CD8-positive, alpha-beta memory T cell (primary cell): ENCODE measurements at places on chromosomes 1 and 21. TPM values are rescaled to one million over a fixed set of nuclear protein-coding genes. Genes with fewer than 3 reads are reported as not detected.

DNA sequence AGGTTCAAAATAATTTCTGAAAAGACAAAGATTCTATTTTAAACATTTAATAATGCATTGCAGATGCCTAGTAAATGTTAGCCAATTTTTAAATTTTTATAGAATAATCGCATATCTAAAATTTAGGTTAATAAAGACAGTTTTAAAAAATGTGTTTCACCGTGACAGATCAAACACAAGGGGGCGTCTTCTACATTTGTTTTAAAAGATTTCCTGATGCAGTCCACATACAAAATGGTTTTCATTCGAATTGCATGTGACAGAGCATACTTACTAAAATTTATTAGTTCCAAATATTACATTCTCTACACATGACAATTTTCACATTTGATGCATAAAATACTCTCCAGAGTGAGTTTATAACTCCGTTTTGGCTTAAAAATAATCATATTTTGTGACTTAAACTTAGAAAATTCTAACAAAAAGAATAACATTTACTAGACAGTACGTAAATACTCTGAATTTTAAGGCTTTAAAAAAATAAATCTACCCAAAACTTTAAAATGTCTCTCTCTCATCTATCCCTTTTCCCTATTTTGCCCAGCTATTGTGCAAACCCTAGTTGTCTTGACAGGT lies 75.5 kb downstream of the ADAMTS1 start:
- no peak for DNase-seq

The KISS1 gene
- polyA plus RNA-seq: not detected

GRCh38 chr1:143691400-143691891 lies 280.3 kb downstream of the FAM72C start:
- DNase-seq: no peak

The CFAP107 gene
- not detected for polyA plus RNA-seq

GRCh38 chr1:111234258-111234657 lies 6.7 kb downstream of the CHI3L2 start:
- DNase-seq: no peak

The PDC gene
- polyA plus RNA-seq: not detected

The S100A12 gene
- polyA plus RNA-seq: not detected

The TRIM58 gene
- polyA plus RNA-seq: 0.08 TPM

DNA sequence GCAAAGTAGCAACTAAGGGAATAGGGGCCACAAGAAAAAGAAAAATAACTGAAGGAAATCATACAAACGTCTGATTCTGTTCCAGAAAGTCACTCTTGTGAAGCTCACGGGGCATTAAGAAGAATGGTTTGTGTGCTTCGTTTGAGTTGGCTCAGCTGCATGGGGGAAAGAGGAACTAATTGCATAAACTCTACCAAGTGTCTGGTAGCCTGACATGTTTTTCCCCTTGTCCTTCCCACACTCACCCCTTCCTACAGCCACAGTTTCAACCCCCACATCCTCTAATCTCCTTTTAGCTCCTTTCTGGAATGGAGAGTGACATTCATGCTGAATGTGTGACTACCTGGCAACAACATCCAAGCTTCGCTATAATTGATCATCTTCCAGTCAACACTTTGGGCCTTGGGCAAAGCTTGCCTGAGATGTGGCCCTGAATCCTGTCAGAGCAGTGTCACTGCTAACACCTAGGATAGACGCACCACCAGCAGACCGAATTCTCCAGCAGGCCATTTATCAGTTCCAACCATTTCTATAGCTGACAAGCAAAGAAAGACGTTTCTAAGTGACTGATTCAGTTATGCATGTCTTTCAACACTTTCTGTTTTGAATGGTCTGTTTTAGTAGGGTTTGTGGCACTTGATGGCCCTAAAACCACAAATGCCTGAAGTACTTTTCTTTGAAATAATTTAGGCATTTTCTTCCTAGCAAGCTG lies 439.6 kb downstream of the TTLL7 start:
- DNase-seq: no peak

- no peak for DNase-seq
Observed at GRCh38 chr1:165376811-165377311, 20.3 kb upstream of the LMX1A start.

- no peak for DNase-seq
Observed at GRCh38 chr1:58089898-58090534, 456.5 kb downstream of the OMA1 start.

The SPRR1A gene
- polyA plus RNA-seq: not detected

- no peak for DNase-seq
Observed at GRCh38 chr1:32757213-32757895, 54.8 kb upstream of the SYNC start.

- no peak for DNase-seq
Observed at GRCh38 chr1:7259955-7260354, 474.7 kb downstream of the CAMTA1 start.

The SLAMF9 gene
- not detected for polyA plus RNA-seq

The DISP3 gene
- 0.46 TPM for polyA plus RNA-seq

DNA sequence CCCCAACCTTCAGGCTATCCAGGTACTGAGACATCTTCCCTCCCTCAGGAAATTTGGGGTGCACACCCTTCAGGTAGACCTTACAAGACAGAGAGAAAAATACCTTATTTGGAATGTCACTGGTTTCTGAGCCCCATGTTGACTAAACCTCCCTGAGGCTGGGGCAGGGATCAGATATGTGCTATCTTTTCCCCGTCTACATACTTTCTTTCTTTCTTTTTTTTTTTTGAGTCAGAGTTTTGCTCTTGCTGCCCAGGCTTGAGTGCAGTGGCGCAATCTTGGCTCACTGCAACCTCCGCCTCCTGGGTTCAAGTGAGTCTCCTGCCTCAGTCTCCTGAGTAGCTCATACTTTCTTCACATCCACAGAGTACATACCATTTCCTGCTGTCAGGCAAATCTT lies 1.6 kb downstream of the CYB5R1 start:
- DNase-seq: no peak

DNA sequence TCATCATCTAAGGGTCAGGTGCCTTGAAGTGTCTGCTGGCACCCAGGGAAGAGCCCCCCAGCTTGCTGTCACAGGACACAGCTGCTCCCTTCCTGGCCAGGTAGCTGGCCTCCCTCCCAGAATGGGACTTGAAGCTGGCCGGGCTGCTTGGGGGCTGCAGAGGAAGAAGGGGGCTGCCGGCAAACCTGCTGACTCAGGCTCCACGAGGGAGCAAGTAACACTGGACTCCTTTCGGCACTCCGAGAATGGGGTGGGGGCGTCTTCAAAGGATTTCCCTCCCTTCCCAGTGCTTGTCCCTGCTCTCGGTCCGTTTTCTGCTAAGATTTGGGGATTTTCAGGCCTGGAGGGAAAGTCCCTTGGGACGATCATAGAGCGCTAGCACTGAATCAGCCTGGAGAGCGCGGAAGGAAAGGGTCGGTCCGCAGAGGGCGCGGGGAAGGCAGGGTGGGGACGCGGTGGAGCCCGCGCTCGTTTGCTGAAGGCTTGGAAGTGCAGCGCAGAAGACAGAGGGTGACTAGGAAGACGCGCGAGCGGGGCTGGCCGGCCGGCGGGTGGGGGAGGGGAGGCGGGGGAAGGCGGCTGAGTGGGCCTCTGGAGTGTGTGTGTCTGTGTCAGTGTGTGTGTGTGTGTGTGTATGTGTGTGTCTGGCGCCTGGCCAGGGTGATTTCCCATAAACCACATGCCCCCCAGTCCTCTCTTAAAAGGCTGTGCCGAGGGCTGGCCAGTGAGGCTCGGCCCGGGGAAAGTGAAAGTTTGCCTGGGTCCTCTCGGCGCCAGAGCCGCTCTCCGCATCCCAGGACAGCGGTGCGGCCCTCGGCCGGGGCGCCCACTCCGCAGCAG lies at the start of gene CSF1:
CSF1 (plus strand) TSS at position 727 of the 840 bp plus-strand sequence. CDS start 175 bp downstream, outside the sequence.
- peak; percentile 25 for DNase-seq

The BOLA1 gene
- 31.6 TPM for polyA plus RNA-seq

DNA sequence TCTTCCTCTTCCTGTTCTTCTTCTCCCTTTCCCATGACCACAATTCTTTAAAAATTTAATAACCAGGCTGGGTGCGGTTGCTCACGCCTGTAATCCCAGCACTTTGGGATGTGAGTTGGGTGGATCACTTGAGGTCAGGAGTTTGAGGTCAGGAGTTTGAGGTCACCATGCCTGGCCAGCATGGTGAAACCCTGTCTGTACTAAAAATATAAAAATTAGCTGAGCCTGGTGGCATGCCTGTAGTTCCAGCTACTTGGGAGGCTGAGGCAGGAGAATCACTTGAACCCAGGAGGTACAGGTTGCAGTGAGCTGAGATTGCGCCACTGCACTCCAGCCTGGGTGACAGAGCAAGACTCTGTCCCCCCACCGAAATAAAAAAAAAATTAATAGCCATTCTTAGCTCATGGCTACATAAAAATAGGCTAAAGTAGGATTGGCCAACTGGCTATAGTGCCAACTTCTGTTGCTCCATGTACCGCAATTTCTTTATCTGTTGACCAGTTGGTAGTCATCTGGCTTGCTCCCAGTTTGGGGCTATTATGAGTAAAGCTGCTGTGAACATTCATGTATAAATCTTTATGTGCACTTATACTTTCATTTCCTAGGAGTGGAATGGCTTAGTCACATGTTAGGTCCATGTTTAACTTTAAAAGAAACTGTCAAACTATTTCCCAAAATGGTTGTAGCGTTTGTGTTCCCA lies 136.3 kb downstream of the PEX14 start:
- DNase-seq: no peak

The SMYD3 gene
- polyA plus RNA-seq: 31.7 TPM
